Stimulated activated CD8-positive, alpha-beta memory T cell treated with anti-CD3 and anti-CD28 coated beads, Interleukin-12 subunit alpha, Interleukin-12 subunit beta, amount 100 ng/mL, for 4 hours (primary cell): ENCODE measurements at places on chromosomes 1 and 21.

- no peak for DNase-seq
Observed at GRCh38 chr1:201643835-201644104, 104.8 kb downstream of the NAV1 start.

GRCh38 chr1:162159515-162159914 lies 90.0 kb downstream of the NOS1AP start:
- DNase-seq, result no peak

GRCh38 chr1:29732453-29732852 lies 496.1 kb downstream of the PTPRU start:
- DNase-seq, result no peak

GRCh38 chr1:81007024-81007423 lies 793.7 kb upstream of the ADGRL2 start:
- DNase-seq, result no peak

- no peak for DNase-seq
Observed at GRCh38 chr1:24275510-24275909, 43.6 kb upstream of the GRHL3 start.

DNA sequence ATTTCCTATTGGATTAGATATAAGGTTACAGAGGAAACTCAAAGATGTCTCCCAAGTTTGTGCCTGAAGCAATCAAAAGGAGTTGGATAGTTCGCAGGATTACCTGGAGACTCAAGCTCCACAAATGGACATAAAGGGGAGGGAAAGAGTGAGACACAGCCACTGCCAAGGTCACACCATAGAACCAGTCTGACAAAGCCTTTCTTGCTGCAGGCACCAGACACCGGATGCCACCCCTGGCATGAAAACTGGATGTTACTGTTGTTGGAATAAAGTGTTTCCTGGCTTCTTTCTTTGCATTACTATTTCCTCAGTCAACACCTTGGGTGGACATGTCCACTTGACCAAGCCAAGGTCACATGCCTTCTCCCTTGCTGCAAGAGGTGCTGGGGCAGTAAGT lies 70.6 kb downstream of the SNRPE start:
- no peak for DNase-seq

- no peak for DNase-seq
Observed at GRCh38 chr1:170114906-170115305, 30.9 kb upstream of the NTMT2 start.

- DNase-seq, result no peak
Observed at GRCh38 chr21:42311816-42312625, 3.2 kb downstream of the TFF3 start.

DNA sequence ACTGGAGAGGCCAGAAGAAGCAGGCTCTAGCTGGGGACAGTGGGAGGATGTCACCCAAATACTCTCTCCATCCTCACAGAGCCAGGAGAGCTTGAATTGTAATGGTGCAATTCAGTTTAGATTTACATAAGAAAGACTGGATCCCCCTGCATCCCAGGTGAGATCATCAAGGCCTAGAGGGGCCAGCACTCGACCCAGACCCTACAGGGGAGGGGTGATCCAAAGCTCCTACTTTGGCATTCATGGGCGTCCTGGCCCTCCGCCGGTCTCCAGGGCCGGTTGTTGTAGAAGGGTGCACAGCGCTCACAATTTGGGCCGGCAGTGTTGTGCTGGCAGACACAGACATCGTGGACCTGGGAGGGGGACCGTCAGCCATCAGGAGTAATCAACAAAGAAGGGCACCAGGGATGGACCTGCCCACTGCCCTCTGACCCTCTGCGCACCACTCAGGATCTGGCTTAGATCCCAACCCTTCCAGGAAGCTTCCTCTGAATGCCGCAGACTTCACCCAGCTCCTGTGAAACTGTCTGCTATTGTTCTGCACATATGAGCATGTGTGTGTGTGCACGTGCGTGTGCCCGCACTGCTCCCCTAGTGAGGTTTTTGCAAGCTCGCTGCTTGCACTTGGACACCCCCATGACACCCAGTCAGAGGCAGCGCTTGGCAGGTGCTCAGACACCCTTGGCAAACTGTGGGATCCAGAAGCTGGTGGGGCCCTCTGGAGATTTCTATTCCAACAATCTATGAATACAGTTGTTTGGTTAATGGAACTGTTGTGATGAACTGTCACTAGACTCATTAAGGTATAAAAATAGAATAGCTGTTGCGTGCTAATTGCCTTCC lies 21.6 kb downstream of the LAMB3 start:
- DNase-seq, result no peak

DNA sequence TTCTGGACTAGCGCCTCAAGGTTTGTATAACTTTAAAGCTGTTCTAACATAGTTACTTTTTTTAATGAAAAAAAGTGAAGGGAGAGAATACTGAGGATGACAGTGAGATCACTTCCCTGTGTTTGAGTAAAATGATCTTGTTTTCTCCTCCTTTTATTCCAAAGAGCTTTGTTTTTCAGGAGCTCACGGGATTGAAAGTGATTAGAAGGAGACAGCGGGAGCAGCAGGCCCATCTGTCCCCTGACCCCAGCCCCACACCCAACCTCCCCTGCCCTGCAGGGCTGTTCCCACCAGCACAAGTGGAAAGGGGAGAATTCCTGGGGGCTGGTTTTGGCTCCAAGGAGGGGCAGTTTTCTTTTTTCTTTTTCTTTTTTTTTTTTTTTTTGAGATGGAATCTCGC lies 2.1 kb upstream of the DNMT3L start:
- DNase-seq, result no peak

GRCh38 chr1:34776911-34777310 lies 4.1 kb upstream of the GJB3 start:
- DNase-seq, result no peak

GRCh38 chr1:111202707-111203623 lies 2.5 kb upstream of the DENND2D start:
- DNase-seq, result no peak

DNA sequence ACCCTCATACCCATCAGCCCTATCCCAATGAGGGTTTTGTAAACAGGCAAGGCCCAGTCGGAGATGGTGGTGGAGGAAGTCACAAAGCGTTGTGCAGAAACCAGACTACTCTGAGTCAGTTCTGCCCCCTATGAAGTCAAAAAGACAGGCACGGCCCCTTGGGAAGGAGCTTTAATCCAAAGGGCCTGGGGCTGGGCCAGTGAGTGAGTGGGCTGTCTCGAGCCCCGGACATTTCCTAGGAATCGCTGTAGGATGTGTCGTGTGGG lies 442 bp upstream of the AHCYL1 start:
- no peak for DNase-seq

DNA sequence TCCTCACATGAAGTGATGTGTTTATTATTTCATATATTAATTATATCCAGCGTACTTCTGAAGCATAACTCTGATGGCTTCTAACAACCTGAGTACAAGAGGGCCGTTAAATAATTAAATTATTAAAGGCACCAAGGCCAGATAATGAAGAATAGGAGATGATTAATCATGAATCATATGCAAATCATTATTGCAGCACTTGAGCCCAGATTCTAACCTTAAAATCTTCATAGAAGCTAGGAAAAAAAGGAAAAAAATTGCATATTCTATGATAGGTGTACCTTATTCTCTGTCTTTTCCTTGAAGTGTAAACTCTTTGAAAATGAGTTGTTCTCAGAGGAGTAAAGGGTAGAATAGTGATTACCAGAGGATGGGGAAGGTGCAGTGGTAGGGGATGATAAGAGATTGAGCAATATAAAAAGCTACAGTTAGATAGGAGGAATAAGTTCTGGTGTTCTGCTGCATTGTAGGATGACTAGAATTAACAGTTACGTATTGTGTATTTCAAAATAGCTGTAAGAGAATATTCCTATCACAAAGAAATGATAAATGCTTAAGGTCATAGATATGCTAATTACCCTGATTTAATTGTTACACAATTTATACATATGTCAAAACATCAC lies 51.1 kb downstream of the SWT1 start:
- DNase-seq, result no peak

- DNase-seq, result no peak
Observed at GRCh38 chr21:34528131-34528561, 16.1 kb upstream of the KCNE1 start.

- no peak for DNase-seq
Observed at GRCh38 chr1:4126251-4126650, 226.2 kb upstream of the C1orf174 start.

- no peak for DNase-seq
Observed at GRCh38 chr1:6391951-6392808, 1.4 kb downstream of the ACOT7 start.

DNA sequence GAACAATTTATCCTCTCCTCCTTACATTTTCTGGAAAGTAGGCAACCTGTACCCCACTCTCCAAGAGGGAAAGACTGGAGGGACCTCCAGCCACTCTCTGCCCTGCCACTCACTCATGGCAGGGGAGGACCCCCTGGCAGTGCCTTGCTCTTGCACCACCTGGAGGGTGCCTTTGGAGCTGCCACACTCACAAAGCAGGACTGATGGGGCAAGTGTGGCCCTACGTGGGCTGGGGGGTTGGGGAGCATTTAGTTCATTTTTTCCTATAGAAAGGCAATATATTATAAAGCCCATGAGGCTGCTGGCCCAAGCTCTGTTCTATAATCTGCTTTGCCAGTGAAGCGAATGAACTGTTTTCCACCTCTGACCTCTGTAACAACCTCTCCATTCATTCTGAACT lies 50.3 kb downstream of the GPR161 start:
- no peak for DNase-seq

DNA sequence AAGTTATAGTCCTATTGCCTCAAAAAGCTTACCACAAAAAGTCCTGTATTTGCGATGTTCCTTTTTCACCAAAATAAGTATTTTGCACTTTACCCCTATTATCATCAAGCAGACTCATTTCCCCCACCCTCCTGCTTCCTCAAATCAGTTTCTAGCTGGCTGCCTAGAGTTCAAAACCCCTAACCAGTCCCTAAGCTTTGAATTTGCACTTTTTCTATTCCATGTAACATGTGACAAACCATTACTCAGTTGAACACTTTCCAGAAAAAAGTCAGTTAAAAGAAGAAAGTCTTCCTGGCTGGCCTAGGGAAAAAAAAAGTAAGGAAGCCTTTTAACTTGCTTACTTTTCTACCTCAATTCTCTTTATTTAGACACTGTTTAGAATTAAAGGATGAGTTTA lies 8.2 kb downstream of the CEP170 start:
- DNase-seq, result no peak

- no peak for DNase-seq
Observed at GRCh38 chr1:186465946-186466345, 5.0 kb upstream of the PDC start.

GRCh38 chr1:246214708-246215509 lies 292.2 kb downstream of the SMYD3 start:
- DNase-seq, result no peak

DNA sequence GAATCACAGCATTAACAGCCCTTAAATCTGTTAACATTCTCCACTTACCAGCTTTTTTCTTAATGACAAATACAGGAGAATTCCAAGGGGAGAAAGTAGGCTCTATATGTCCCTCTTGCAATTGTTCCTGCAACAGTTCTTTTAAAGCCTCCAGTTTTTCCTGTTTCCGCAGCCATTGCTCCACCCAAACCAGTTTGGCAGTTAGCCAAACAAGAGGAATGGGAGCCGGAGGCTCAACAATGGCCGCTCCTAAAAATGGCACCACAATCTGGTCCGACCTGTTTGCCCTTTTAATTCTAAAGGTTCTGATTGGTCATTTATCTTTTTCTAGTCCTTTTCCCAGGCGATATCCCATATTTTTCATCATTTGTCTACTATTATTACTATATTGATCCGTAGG lies 14.0 kb upstream of the L1TD1 start:
- no peak for DNase-seq

DNA sequence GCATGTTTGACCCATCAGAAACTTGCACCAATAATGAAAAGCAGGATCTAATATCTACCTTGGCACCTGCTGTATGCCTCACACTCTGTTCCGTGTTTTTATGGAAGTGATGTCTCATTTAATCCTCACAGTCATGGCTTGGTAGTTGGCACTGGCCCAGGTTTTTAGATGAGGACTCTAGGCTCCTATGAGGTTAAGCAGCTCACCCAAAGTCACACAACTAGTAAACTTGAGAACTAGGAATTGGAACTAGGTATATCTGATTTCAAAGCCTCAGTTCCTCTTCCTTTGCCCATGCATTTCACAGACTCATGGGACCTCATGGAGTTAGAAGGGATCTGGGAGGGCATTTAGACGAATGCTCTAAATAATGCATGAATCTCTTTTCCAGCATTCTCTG lies 21.3 kb upstream of the TARBP1 start:
- no peak for DNase-seq

GRCh38 chr1:227944090-227944930 lies 3.4 kb downstream of the WNT9A start:
- DNase-seq, result no peak

- DNase-seq, result no peak
Observed at GRCh38 chr1:156382561-156382960, 13.6 kb downstream of the RHBG start.

GRCh38 chr1:203410182-203410900 lies 59.4 kb upstream of the FMOD start:
- no peak for DNase-seq

- no peak for DNase-seq
Observed at GRCh38 chr1:119367432-119368124, 1.0 kb upstream of the HAO2 start.

DNA sequence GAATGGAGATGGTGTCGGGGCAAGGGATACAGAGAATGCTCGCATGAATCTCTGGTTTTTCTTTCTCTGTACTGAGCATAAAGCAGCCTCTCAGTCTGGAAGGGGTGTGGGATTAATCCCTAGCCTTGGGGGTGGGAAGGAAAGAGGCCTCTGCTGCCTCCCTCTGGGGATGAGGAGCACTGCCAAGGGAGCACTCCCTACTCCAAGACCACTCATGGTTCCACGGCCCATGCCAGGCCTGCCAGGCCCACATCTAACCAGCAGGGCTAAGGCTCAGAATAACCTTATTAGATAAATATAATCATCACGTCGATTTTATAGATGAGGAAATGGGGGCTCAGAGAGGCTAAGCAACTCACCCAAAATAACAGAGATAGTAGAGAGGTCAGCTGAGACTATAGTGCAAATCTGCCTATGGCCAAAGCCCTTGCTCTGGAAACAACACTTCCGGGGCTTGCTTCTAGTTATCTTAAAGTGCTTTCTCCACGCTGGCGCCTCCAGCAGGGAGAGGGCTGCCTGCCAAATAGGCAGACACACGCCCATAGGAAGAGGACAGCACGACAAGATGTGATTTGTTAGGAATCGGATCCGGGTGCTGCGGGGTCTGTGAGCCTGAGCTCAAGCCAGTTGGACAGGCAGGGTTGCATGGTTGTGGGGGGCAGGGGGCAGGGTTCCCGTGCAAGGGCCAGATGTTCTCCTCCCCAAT lies 522 bp downstream of the TEX35 start:
- DNase-seq, result no peak

GRCh38 chr1:61226791-61227567 lies 144.6 kb downstream of the NFIA start:
- DNase-seq, result no peak

- no peak for DNase-seq
Observed at GRCh38 chr1:186643614-186644013, 36.6 kb downstream of the PTGS2 start.
